ENCODE measurements at places on chromosomes 5 and 9.

- no peak for DNase-seq
Measured at GRCh38 chr9:123440256-123440655, 84.3 kb downstream of the CRB2 start.

DNA sequence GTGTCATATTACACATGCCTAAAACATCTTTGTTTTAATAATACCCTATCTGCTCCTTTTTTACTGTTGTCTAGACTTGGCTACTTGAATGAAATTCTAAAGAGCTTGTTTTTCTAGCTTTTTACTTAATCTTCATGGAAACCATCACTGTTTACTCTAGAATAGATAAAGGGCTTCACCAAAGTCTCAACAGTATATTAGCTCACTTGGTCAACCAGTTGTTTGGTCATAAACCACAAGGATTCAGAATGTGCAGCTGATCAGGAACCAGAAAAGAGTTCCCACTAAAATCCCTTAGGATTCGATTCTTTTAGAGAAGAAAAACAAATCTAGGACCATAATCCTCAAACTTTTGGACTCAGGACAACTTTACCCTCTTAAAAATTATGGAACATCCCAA is 38.0 kb downstream of the CDO1 start:
- no peak for DNase-seq

- DNase-seq = no peak
Measured at GRCh38 chr5:65837139-65837538, 89.2 kb upstream of the ERBIN start.

DNA sequence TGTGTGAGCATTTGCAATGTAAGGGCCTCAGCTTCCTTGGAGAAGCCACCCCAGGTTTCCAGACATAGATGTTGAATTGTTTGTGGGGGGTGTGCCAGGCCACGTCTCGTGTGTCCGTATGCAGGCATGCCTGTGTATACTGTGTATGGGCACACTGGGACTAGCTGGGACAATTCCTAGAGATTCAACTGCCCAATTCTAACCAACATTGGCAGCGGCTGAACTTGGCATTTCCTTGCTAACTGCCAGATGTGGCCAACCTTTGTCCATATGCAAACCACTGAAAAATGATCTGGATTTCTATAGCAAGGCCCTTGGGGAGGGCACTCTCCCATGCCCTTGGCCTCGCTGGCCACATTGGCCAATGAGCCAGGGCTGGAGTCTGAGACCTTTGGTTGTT is 50.3 kb downstream of the SAR1B start:
- DNase-seq = no peak

- DNase-seq = peak; percentile 28
Measured at GRCh38 chr9:69325409-69326212, 596 bp downstream of the ENTREP1 start.

DNA sequence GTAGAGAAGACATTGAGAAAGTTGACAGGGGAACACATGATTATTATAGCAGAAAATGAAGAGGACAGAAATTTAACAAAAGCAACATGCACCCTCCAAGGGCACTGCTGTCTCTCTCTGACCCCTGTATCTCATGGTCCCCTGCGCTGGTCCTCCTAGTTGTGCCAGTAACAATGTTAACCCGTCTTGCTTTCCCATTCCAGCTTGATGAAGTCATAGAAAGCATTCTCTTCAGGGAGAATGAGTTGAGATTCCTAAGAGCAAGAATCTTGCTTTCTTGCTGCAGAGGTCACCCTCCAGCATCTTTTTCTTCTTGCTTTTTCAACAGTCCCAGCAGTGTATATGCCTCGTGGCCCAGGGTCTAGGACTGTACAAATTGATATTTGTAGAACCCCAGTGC is 279.6 kb upstream of the ADAMTSL1 start:
- DNase-seq = no peak

- no peak for DNase-seq
Measured at GRCh38 chr5:174189654-174190541, 144.4 kb downstream of the NSG2 start.

- DNase-seq = no peak
Measured at GRCh38 chr9:70340572-70340971, 73.9 kb downstream of the KLF9 start.

- no peak for DNase-seq
Measured at GRCh38 chr5:174188295-174188694, 142.8 kb downstream of the NSG2 start.

GRCh38 chr5:37553720-37554404 is 174.7 kb downstream of the WDR70 start:
- DNase-seq = no peak
